ENCODE measurements at places on chromosomes 4 and X.

DNA sequence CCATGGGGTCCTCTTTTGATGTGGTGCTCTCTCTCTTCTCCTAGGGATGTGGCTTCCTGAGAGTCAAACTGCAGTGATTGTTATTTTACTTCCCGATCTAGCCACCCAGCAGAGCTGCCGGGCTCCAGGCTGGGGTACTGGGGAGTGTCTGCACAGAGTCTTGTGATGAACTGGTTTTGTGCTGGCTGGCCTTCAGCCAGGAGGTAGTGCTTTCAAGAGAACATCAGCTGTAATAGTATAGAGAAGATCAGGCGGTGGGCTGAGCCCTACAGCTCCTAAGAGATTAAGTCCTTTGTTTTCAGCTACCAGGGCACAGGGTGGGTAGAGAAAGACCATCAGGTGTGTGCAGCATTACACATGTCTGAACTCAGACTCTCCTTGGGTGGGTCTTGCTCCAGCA, 59.0 kb upstream of the AGTR2 start:
- H3K27ac ChIP-seq: no peak overlapping the region
- H3K4me1 ChIP-seq: no peaks in the 10 kb centered on the region
- no peaks in the 10 kb centered on the region for H3K36me3 ChIP-seq
- no peaks in the 10 kb centered on the region for H3K27me3 ChIP-seq
- DNase-seq: no peak
- H3K4me3 ChIP-seq: no peak overlapping the region

- H3K4me1 ChIP-seq: no peaks in the 10 kb centered on the region
- no peak overlapping the region for H3K4me3 ChIP-seq
- no peak for DNase-seq
- H3K36me3 ChIP-seq: no peaks in the 10 kb centered on the region
- no peaks in the 10 kb centered on the region for H3K27me3 ChIP-seq
These were observed 48.0 kb downstream of the UBE2K start for GRCh38 chr4:39745920-39746319.

- H3K4me3 ChIP-seq: no peak overlapping the region
- no peaks in the 10 kb centered on the region for H3K27me3 ChIP-seq
- no peak overlapping the region for H3K27ac ChIP-seq
- no peaks in the 10 kb centered on the region for H3K36me3 ChIP-seq
- no peaks in the 10 kb centered on the region for H3K4me1 ChIP-seq
These were observed 44.1 kb downstream of the DTHD1 start for GRCh38 chr4:36325499-36325898.

- H3K36me3 ChIP-seq: no peaks in the 10 kb centered on the region
- no peaks in the 10 kb centered on the region for H3K4me1 ChIP-seq
- no peak overlapping the region for H3K27ac ChIP-seq
- H3K27me3 ChIP-seq: no peaks in the 10 kb centered on the region
These were observed 4.0 kb downstream of the NUDT10 start for GRCh38 chrX:51336584-51336983.

DNA sequence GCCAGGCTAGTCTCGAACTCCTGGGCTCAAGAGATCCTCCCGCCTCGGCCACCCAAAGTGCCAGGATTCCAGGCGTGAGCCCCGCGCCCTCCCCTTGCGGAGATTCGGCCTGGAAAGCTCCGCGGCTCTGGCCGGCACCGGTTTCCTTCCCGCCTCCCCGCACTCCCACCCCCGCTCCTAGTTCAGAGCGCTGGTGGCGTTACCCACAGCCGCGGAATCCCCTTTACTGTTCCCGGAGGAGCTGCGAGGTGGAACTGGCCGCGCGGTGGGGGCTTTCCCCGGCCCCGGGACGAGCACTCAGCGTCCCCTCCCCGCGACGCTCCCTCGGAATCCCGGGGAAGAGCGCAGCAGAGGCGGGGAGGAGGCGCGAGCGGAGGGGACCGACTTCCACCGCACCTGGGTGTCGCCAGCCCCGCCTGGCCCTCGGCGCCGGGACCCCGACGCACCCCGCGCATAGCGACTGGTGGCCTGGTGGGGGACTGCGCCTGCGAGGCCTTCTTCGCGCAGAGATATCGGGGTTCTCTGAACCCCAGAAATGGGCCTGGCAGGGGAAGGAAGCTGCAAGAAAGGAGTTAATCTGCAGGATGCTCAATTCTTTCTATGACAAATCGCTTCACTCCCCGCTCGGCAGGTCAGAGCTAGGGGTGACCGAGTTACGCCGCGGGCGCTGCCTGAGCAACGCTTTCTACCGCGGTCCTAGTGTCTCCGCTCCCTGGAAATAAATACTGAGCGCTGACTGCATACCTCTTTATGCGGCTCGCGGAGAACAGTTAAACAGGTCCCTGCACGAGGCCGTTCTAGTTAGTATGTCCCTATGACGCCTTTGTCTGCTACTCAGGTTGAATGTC, 14.6 kb upstream of the SLC25A4 start:
- H3K36me3 ChIP-seq: no peaks in the 10 kb centered on the region
- peaks cover 17% of the 10 kb centered on the region for H3K4me1 ChIP-seq
- H3K4me3 ChIP-seq: peak overlapping the region; percentile 77
- no peak overlapping the region for H3K27ac ChIP-seq

DNA sequence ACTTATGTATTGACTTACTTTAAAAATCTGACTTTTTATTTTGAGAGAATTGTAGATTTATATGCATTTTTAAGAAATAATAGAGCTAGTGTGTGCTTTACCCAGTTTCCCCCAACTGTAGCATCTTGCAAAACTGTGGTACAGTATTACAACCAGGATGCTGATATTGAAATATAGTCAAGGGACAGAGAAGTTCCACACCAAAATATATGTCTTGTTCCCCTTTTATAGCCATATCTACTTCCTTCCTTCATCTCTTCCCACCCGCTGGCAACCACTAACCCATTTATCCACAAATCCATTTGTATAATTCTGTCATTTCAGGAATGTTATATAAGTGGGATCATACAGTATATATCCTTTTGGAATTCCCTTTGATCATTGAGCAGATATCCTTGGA, 16.8 kb downstream of the KDM6A start:
- H3K4me3 ChIP-seq: no peak overlapping the region
- no peak for DNase-seq
- no peak overlapping the region for H3K27ac ChIP-seq
- H3K4me1 ChIP-seq: peaks cover 30% of the 10 kb centered on the region
- no peaks in the 10 kb centered on the region for H3K27me3 ChIP-seq

DNA sequence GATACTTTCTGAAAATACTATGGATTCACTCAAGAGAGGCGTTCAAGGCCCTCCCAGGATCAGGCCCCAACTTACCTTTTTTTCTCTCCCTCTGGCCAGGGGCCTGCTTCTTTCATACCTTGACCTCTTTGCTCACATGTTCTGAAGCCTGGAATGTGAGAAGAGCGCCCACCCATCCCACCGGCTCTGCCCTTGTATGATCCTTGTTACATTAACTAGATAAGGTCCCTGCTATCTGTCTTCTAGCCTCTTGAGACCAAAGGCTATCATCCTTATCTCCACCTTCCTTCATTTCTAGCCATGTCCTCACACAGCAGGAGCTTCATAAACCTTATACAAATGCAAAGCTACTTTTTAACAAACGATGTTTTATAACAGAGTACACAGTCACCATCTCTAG, 45.9 kb downstream of the PROM1 start:
- H3K27ac ChIP-seq: no peak overlapping the region
- no peaks in the 10 kb centered on the region for H3K36me3 ChIP-seq
- H3K27me3 ChIP-seq: peaks cover 70% of the 10 kb centered on the region
- no peak for DNase-seq

GRCh38 chr4:148447681-148448080, 5.5 kb upstream of the NR3C2 start:
- peaks cover 41% of the 10 kb centered on the region for H3K4me1 ChIP-seq
- DNase-seq: no peak
- H3K36me3 ChIP-seq: no peaks in the 10 kb centered on the region
- H3K27ac ChIP-seq: no peak overlapping the region

GRCh38 chr4:87122252-87122651, 98.2 kb downstream of the KLHL8 start:
- peak overlapping the region; percentile 82 for H3K27ac ChIP-seq
- H3K4me1 ChIP-seq: peaks cover 70% of the 10 kb centered on the region
- peaks cover 18% of the 10 kb centered on the region for H3K36me3 ChIP-seq
- peak overlapping the region; percentile 39 for H3K4me3 ChIP-seq
- H3K27me3 ChIP-seq: no peaks in the 10 kb centered on the region
- no peak for DNase-seq

DNA sequence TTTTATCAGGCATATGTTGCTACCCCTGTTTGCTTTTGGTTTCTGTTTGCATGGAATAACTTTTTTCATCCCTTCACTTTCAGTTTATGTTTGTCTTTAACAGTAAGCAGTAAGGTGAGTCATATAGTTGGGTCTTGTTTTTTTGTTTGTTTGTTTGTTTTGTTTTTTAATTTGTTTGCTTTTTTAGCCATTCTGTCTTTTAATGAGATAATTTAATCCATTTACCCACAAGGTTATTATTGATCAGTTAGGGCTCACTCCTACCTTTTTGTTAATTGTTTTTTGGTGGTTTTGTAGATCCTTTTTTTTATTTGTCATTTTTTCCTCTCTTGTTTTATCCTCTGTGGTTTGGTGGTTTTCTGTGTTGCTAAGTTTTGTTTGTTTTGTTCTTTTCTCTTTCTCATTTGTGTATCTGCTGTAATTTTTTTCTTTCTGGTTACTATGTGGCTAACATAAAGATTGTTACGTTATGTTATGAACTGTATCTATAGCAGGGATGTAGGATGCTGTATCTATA, 379.5 kb upstream of the MAD2L1 start:
- H3K36me3 ChIP-seq: no peaks in the 10 kb centered on the region
- H3K4me1 ChIP-seq: no peaks in the 10 kb centered on the region
- no peaks in the 10 kb centered on the region for H3K27me3 ChIP-seq
- H3K4me3 ChIP-seq: no peak overlapping the region

DNA sequence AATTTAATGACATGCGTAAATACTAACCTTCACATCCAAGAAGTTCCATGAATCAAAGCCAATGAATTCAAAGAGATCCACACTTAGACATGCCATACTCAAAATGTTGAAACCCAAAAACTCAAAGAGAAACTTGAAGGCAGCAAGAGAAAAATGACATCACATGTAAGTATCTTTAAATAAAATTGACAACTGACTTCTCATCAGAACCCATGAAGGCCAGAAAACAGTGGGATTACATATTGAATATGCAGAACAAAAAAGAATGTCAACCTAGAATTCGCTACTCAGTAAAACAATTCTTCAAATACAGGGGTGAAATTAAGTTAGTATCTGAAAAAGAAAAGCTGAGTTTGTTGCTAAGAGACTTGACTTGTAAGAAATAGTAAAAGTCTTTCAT, 953.9 kb upstream of the HS3ST1 start:
- DNase-seq: no peak
- H3K36me3 ChIP-seq: no peaks in the 10 kb centered on the region
- H3K27me3 ChIP-seq: no peaks in the 10 kb centered on the region
- H3K4me1 ChIP-seq: no peaks in the 10 kb centered on the region
- H3K27ac ChIP-seq: no peak overlapping the region

DNA sequence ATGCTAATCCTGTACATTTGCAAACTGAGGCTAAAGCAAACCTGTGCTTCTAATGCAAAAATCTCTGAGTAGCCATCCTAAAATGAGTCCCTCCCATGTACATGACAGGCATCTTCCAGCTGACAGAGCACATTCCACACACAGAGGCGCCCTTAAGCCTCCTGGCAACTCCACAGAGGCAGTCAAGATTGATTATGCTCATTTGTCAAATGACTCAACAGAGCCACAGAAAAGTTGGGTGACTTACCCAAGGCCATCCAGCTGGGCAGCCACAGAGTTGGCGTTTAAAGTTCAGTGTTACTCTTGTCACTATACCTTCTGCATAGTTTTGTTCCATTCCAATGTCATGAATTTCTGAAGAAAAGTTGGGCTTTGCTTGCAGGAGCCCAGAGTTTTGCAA, 394.6 kb upstream of the FGF13 start:
- H3K27ac ChIP-seq: no peak overlapping the region
- no peaks in the 10 kb centered on the region for H3K27me3 ChIP-seq
- no peak for DNase-seq
- no peaks in the 10 kb centered on the region for H3K4me1 ChIP-seq
- no peaks in the 10 kb centered on the region for H3K36me3 ChIP-seq

DNA sequence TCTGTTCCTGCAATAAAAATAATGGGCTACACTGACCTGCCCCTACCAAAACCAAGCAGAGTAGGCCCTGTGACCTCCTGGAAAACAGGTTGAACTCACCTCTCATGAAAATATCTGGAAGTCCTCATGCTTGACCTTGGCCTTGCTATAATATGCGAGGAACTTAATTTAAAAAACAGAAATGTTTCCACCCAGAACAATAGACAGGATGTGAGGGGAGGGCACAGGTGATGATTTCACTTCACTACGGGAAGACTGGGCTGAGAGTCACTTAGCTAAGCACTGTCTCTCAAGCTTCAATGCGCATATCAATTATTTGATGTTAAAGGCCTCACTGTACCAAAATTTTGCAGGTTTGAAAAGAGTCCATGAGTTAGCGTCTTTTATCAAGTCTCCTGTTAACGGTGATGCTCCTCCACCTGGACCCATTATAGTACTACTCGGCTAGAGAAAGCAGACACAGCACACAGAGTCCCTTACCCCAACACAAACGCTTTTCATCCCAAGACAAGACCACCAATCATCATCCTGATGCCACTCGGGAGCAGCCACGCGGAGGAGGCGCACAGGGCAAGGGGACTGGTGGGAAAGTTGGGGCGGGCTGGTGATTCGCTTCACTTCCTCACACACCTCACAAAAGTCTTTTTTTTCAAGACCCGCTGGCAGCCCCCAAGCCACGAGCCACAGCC, 25.9 kb downstream of the ZNF721 start:
- H3K4me1 ChIP-seq: peaks cover 4% of the 10 kb centered on the region
- no peaks in the 10 kb centered on the region for H3K27me3 ChIP-seq
- H3K27ac ChIP-seq: peak overlapping the region; percentile 89
- DNase-seq: no peak
- peaks cover 26% of the 10 kb centered on the region for H3K36me3 ChIP-seq

All from esophagus squamous epithelium (tissue), 5 donors.